ENCODE measurements at places on chromosomes 16 and 17.

DNA sequence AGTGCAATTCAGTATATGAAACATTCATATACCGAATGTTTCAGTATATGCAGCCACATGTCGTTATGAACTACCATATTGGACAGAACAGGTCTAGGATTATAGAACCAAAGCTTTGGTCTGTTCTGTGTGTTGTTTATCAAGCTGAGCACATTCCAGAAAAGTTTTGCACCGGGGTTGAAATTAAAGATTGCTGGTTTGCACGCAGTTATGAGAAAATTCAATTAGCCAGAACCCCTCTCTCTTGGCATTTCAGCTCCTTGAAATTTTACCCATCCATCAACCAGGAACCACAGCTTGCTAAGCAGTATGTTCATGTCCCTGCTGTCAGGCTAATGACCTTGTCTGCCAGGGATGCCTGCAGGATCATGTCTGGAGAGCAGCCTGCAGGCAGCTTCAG is 9.5 kb downstream of the KRT32 start:
- no peak for DNase-seq

DNA sequence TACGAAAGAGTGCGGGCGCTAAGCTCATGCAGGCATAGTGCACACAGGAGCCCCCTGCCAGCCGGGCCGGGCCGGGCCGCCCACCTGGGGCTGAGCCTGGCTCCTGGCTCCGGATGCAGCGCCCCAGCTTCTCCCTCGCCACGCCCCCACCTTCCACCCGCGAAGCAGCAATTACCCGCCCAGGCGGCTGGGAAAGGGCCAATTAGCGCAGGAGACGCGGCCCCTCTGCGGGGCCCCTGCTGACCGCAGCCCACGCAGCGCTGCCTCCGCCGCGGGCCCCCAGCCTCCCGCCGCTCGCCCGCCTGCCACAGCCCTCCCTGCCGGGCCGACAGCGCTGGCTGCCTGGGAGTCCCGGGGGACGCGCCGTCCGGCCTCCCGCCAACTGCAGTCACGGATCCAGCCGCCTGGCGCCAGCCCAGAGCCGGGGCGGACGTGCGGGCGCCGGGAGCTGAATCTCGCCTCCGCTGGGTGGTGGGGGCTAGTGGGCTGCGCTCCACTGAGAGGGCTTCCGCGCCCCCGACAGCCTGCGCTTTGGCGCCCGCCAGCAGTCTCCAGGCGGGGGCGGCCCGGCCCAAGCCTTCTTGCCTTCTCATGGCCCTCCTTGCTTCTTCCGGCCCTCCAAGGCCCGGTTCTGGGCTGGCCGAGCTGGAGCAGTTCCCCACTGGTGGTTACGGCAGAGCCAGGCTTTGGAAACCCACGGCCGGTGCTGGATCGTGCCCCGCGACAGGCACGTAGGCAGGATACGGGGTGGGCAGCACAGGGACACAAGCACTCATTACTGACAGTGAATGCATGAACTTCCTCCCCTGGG is 14.9 kb upstream of the CBFB start:
- DNase-seq: peak; percentile 90

DNA sequence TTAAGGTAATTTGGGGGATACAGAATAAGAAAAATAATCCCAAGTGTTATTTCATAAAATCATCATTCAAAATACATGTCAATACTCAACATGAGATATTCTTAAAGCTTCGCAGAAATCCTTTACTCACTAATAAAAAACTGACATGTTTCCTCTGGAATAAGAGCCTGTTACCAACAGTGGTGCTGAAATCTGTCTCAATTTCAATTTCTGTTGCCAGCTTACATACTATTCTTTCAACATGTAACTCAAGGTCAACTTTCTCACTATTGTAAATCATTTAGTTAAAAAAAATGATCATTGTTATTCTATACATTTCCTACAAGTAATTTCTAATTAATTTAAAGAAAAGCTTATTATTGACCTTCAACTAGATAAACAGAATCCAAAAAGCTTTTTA is 67.9 kb downstream of the CEP95 start:
- DNase-seq: no peak

- no peak for DNase-seq
These were observed 57.5 kb downstream of the MARCHF10 start for GRCh38 chr17:62750631-62751051.

DNA sequence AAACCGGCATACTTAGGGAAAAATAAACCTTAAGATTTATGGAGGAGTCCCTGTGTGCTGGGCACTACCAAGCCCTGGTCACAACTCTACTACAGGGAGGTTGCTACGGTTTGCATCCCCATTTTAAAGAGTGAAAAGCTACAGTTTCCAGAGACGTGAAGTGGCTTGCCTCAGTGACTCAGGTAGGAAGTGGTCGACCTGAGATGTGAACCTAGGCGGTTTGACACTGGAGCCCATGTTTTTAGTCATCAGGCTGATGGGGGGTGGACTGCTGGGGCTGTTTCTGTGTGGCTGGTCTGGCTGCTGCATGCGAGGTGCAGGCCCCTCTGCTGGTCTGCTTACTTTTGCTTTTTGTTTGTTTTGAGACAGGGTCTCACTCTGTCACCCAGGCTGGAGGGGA is 6.6 kb downstream of the COX6A2 start:
- DNase-seq: no peak

DNA sequence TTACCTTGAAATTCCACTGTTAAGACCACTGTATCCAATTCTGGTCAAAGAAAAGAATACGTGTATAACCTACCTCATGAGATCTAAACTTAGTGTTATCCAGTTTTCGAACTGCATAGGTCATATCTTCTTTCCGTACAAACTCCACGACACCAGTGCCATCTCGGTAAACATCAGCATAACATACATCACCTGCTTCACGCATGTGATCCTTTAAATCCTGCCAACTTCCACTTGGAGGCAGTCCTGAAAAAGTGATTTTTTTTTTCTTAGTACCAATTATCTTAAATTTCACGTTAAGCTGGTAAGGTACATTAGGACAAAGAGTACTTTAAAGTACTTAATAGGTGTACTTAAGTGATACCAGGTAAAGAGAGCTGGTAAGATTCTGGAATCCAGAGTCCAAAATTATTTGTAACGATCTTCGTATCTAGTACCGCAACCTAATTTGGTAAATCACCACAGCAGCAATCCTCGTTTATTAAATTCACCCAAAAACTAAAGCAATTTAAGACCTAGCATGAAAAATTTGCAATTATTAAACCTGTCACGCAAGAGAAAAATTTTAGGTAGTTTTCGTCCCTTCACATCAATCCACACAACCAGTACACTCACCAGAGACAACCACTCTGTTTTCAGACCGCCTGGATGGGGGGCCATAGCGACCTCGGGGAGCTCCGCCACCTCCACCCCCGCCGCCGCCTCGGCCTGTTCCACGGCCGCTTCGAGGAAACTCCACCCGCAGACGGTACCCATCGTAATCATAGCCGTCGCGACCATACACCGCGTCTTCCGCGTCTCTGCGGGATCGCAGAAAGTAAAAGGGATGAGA is 1.1 kb downstream of the SRSF1 start:
- DNase-seq: no peak

GRCh38 chr16:62249069-62249468 is 212.8 kb upstream of the CDH8 start:
- no peak for DNase-seq

GRCh38 chr17:46766493-46767491 is 51.7 kb downstream of the WNT3 start:
- DNase-seq: no peak

GRCh38 chr16:87927195-87927562 is 9.2 kb downstream of the CA5A start:
- DNase-seq: no peak

All from heart right ventricle (tissue), 16 donors.